ENCODE measurements at places on chromosomes 4 and X.

DNA sequence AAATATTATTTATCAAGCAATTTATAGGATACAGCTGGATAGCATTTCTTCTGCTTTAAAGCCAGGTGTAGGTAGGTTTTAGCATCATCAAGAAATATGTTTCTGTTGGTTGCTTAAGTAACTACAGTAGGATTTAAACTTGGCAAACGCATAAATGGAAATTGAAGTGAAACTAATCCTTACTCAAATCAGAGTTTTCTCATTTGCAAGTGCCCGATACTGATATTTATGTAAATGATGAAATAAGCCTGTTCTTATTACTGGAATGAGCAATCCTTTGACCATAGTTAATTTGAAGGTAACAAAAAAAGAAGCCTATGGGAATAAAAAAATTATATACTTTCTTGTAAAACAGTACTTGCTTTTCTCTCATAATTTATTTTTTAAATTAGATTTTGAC lies 23.2 kb upstream of the PIGA start:
- DNase-seq = no peak

- no peak for DNase-seq
Measured at GRCh38 chr4:98969878-98970785, 25.4 kb upstream of the METAP1 start.

GRCh38 chr4:95998311-95998710 lies 158.4 kb downstream of the PDHA2 start:
- no peak for DNase-seq

- DNase-seq = no peak
Measured at GRCh38 chrX:64205441-64205734, at the start of gene AMER1. AMER1 (minus strand) TSS chrX:64205708; CDS start chrX:64193286, 12,422 bp downstream.

Measured in activated CD4-positive, alpha-beta T cell treated with anti-CD3 and anti-CD28 coated beads, Interleukin-2, amount 50 U/mL, for 16 hours (primary cell).